Fibroblast of the aortic adventitia (primary cell): ENCODE measurements at places on chromosomes 2 and 18. TPM values are rescaled to one million over a fixed set of nuclear protein-coding genes. Genes with fewer than 3 reads are reported as not detected.

MGAT4A gene
- 0.36 and 0.74 TPM in 2 replicates for total RNA-seq

GPR75 gene
- 0.25 and 2.4 TPM in 2 replicates for total RNA-seq

- peak; percentile 94 for DNase-seq
Observed at GRCh38 chr2:132415915-132416722, 486 bp upstream of the GPR39 start.

- no peak for DNase-seq
Observed at GRCh38 chr2:23380562-23381065, 4.4 kb upstream of the KLHL29 start.

DNA sequence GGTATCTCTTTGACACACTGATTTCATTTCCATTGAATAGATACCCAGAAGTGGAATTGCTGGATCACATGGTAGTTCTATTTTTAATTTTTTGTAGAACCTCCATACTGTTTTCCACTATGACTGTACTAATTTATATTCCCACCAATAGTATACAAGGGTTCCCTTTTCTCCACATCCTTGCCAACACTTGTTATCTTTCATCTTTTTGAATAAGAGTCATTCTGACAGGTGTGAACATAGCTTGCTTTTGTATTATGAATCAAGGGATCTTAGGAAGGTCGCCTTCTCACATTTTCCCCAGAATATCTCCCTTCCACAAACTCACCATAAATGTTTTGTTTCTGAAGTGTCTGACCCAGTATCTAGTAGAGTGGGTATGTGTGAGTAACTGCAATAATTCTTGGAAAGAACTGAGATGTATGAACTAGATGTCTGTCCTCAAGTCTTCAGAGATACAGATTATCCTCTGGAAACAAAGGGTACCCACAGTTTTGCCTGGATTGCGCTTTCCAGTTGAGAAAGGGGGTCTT lies 17.1 kb upstream of the SP3 start:
- no peak for DNase-seq

GRCh38 chr2:152694161-152694661 lies 23.1 kb downstream of the PRPF40A start:
- peak; percentile 60 for DNase-seq

DNA sequence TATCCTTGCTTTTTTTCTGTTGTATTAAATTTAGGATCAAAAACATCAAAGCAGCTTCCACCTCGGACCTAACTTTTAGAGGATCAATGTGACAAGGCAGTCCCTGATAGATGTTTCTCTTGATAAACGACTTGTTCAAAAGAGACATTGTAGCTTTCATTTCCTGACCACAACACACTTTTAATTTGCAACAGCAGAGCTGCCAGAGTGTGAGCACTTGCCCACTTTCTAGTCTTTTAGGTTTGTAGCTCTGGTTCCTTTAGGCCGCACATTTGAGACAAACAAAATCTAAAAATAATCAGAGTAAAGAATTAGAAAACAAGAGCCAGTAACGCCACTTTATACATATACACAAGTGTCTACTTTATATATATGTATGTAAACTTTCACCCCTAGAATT lies 3.1 kb downstream of the FIGN start:
- peak; percentile 72 for DNase-seq

DNA sequence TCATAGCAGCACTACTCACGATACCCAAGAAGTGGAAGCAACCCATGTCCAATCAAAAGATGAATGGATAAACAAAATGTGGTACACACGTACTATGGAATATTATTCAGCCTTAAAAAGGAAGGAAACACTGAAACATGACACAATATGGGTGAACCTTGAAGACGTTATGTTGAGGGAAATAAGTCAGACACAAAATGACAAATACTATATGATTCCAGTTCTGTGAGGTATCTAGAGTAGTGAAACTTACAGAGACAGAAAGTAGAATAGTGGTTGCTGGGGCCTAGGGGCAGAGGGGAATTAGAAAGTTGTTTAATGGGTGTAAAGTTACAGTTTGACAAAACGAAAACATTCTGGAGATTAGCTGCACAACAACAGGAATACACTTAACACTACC lies 24.7 kb downstream of the TLK1 start:
- no peak for DNase-seq
